ENCODE measurements at places on chromosomes 6 and 20.
A peak's percentile ranks its signal among the peaks of the same experiment; 100 is the strongest.

- no peak for DNase-seq
Observed at GRCh38 chr20:49693435-49694171, 20.1 kb downstream of the B4GALT5 start.

DNA sequence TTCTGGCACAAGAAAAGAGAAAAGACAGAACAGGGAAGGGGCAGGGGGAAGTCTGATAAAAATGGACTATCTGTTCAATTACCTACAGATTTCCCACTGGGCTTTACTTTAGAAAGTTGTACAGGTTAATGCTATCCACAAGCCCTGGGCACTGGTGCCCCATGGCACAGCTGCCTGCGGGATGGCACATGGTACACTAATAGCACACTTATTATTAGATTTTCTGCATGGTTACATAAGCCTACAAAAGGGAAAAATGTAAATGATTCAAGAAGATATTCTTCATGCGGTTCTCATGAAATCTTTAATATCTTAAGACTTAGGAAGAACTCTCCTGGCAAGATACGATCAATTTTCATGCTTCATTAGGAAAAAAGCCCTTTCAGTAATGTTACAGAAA lies 137.5 kb downstream of the GMPR start:
- no peak for DNase-seq

DNA sequence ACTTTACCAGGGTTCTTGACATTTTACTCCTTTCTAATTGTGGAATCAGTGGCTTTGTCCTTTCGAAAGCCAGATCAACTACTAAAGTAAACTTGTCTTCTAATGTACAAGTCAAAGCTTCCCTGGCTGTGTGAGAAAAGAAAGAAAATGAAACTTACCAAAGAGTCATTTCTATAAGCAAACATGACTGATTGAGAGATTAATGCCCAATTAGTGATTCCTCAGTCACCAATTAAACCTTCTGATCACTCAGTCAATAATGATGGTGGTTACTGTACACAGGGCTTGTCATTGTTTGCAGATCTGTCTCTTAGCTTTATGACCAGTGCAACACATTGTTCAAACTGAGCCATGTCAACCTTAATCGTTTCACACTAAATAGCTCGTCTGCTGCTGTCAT lies 1168.4 kb upstream of the CITED2 start:
- no peak for DNase-seq

DNA sequence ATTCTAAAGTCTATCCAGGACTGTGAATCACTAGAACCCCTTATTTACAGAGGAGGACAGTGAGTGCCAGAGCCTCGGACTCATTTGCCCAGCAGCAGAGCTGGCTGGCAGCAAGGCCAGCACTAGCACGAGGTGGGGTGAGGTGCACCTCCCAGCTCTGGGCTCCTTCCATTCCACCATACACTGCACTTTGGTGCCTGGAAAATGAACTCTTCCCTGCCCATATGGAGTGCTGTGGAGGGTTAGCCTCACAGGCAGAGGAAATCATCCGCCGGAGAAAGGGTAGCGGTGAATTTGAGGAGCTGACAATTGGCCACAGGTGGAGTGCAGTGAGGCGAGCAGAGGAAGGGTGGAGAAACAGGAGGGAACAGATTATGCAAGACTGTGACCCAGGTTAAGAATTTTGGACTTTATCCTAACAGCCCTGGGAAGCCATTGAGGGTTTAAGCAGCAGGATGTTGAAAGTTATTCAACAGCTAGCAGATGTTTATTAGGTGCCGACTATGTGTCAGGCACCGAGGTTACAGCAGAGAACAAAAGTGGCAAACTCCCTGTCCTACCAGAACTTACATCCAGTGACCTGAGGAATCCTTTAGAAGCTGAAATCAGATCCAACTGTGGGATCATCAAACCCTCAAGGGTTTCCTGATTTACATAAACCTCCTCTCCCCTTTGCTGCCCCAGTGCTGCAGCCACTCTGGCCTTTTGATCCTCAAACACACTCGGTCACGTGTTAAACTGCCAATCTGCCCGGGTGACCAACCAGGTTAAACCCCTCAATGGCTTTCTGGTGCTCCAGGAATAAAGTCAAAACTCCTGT lies 6.2 kb downstream of the TRIM26 start:
- DNase-seq, result no peak

GRCh38 chr6:139020689-139021088 lies 7.9 kb upstream of the ABRACL start:
- DNase-seq, result no peak

DNA sequence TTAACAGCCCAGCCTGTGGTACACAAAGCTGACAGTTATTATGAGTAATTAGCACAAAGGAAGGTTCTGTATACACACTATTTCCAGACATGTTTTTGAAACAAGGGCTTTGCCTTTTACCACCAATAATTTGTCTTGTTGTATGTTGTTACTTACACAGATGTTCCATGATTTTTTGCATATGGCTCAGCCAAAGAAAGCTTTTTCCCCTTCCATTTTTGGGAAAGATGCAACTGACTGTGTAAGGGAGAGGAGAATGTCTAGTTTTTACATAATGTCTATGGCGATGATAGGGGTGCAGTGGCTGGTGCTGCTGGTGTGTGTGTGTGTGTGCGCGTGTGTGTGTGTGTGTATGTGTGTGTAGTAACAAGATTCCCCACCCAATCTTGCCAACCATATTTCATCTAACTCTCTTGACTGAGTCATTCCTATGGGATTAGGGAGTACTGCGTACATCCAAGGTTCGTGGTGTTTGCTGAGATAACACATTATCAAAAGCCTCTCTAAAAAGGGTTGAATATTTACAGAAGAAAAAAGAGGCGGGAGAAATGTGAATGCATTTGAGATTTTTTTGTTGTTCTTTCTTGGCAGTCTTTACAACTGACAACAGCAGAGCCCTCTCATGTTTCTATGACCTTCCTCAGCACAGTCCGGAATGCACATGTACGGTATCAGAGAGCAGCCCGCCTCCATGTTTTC lies 192.2 kb downstream of the GMPR start:
- DNase-seq, result no peak

GRCh38 chr6:133136177-133136880 lies 104.8 kb upstream of the EYA4 start:
- DNase-seq, result no peak

GRCh38 chr20:62646851-62647520 lies 4.7 kb downstream of the SLCO4A1 start:
- DNase-seq, result no peak

DNA sequence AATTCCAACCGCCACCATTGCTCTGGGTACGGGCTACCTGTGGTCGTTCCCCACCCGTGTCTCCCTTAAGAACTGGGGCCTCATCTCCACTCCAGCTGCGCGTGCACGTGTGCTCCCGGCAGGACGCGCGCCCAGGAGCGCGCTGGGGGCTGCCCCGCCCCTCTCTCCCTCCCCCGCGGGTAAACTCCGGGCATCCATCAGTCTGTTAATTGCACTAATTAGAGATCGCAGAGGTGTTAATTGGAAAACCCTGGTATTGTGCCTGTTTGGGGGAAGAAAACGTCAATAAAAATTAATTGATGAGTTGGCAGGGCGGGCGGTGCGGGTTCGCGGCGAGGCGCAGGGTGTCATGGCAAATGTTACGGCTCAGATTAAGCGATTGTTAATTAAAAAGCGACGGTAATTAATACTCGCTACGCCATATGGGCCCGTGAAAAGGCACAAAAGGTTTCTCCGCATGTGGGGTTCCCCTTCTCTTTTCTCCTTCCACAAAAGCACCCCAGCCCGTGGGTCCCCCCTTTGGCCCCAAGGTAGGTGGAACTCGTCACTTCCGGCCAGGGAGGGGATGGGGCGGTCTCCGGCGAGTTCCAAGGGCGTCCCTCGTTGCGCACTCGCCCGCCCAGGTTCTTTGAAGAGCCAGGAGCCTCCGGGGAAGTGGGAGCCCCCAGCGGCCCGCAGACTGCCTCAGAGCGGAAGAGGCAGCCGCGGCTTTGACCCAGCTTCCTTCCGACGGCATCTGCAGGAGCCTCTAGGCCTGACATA lies 14.4 kb downstream of the FOXP4 start:
- peak; percentile 66 for DNase-seq

DNA sequence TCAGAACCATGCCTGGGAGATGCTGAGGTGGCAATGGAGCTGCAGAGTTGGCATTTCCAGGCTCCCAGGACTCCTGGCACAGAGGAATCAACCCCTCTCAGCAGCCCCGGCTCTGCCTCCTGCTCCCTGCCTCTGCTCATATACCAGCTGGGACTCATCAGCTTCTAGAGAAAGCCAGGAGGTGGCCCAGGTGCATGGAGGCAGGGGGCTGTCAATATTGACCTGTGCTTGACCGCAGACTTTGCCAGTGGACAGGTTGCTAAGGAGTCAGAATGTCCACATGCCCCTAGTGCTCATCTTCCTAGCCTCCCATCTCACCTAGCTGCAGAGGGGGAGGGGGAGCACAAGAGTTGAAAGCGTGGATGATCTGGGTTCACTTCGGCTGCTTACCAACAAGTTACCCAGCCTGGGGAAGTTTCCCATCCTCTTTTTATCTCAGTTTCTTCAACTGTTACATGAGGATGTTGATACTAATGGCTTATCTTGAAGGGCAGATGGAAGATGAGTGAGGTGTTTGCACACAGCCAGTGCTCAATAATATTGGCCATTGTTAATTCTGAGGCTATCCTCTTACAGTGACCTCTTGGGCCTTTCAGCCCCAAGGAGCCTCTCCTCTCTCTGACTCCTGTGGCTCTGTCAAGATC lies 9.2 kb upstream of the SCRT2 start:
- DNase-seq, result no peak

DNA sequence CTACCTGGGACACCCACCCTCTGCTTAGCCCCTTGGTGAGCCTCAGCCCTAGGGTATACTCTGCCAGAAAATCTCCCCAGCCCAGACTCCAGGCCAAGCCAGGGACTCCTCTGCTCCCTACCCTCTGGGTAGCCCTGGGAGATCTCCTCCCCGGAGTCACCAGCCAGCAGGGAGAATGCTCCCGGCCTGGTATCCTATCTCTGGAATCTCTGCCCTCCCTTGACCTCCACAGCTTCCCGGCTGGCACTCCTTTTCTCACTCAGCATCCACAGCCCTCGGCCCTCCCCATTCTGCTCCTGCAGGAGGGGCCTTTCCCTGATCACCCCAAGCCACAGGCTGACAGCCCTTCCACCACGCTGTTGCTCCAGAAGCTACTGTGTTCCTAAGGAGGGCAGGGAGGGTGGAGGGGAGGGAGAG lies 22.6 kb downstream of the NOL4L start:
- no peak for DNase-seq
